ENCODE measurements at places on chromosomes 5 and 9. TPM values are rescaled to one million over a fixed set of nuclear protein-coding genes. Genes with fewer than 3 reads are reported as not detected.

CATSPER3 gene
- total RNA-seq: 0.31 TPM

SLC25A51 gene
- 27.2 TPM for total RNA-seq

- DNase-seq: no peak
- no peaks in the 10 kb centered on the region for H3K4me1 ChIP-seq
- no peaks in the 10 kb centered on the region for H3K36me3 ChIP-seq
These were observed 485.0 kb downstream of the SPATA31A7 start for GRCh38 chr9:61674882-61675281.

GRCh38 chr5:104611135-104611767, 1048.7 kb upstream of the NUDT12 start:
- no peak overlapping the region for H3K4me3 ChIP-seq
- H3K4me1 ChIP-seq: no peaks in the 10 kb centered on the region
- no peaks in the 10 kb centered on the region for H3K36me3 ChIP-seq
- H3K27ac ChIP-seq: no peak overlapping the region
- no peaks in the 10 kb centered on the region for H3K27me3 ChIP-seq

FAM151B gene
- not detected for total RNA-seq

- no peaks in the 10 kb centered on the region for H3K4me1 ChIP-seq
- no peak overlapping the region for H3K27ac ChIP-seq
- no peaks in the 10 kb centered on the region for H3K27me3 ChIP-seq
- no peak overlapping the region for H3K4me3 ChIP-seq
These were observed 213.0 kb downstream of the SMARCA2 start for GRCh38 chr9:2228132-2228531.

All from activated CD8-positive, alpha-beta T cell treated with anti-CD3 and anti-CD28 coated beads for 36 hours (primary cell).